ENCODE measurements at places on chromosomes 5 and 9.

DNA sequence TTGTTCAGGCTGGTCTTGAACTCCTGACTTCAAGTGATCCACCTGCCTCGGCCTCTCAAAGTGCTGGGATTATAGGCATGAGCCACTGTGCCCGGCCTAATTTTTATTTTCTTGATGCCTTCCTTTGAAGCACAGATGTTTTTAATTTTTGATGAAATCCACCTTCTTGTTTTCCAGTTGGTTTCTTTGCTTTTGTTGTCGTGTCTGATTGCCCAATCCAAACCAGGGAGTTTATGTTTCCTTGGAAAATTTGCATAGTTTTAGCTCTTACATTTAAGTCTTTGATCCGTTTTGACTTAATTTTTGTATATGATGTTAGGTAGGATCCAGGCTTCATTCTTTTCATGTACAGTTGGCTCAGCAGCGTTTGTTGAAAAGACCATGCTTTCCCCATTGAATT lies 15.2 kb downstream of the EHMT1 start:
- DNase-seq, result no peak

DNA sequence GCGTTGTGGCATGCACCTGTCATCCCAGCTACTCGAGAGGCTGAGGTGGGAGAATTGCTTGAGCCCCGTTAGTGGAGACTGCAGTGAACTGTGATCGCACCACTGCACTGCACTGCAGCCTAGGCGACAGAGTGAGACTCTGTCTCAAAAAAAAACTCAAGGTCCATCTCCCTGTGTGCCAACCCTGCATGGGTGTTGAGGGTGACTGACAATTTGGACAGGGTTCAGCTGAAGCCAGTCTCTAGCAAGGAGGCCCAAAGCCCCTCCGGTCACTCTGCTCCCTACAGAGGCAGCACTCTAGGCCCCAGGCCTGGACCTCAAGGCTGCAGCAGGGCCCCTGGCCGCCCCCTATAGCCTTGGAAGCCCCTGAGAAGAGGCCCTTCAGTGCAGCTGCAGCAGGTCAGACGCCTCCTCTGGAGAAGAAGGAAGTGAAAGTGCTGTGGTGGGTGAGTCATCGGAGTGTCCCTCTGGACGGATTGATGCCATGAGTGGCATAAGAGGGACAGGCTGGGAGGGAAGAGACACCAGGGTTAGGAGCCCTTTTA lies 39.2 kb upstream of the NEK6 start:
- DNase-seq, result no peak

- DNase-seq, result no peak
Observed at GRCh38 chr9:79006546-79006945, 565.2 kb upstream of the TLE4 start.

GRCh38 chr5:1827886-1828397 lies 26.7 kb downstream of the NDUFS6 start:
- DNase-seq, result no peak

GRCh38 chr5:40746703-40747102 lies 9.1 kb downstream of the TTC33 start:
- no peak for DNase-seq

DNA sequence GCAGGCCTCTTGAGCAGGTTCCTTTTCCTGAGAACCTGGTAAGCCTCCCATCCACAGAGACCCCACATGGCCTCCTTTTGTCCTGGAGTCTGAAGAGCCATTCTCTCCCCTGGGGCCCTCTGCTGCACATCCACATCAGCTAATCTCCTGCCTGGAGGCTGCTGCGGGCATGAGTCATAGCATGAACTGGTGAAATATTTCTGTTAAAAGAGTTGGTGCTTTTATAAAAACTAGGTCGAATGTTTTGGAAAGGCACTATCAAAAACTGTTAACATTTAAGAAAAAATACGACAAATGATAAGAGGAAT lies 399.4 kb downstream of the CTNND2 start:
- DNase-seq, result no peak

DNA sequence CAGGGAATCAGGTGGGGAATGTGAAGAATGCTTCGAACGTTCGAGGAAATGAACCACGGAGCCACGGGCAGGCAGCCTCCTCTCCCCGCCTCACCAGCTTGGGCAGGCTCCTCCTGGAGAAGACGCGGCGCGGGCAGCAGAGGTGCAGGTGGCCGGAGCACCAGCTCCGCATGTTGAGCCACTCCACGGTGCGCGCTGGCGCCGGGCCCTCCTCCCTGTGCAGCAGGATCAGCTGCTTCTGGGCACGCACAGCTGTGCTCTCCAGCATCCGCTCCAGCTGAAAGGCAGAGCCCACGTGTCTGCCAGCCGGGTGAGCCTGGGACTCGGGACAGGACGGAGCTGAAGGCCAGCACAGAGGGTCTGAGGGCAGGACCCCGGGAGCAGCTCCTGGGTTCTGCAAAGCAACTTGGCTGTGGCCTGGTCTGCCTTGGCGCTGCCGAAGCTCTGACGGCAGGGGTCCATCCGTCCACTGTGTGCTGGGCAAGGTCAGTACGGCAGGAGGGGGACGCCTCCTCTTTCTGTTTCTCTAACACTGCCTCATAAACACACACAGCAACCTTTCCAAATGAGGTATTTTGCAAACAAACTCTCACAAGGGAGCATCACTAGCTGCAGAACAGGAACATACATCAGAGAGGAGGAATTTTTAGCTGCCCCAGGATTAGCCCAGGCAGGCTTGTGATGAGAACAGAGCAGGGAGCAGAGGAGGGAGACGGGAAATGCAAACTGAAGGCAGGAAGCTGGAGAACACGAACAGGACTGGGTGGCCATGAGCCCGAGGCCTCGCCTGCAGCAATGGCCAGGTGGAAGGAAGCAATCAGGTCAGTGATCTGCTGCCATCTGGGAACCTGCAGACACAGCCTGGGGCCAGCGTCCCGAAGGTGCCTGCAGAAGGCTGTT lies 20.1 kb upstream of the NSMF start:
- DNase-seq, result no peak

DNA sequence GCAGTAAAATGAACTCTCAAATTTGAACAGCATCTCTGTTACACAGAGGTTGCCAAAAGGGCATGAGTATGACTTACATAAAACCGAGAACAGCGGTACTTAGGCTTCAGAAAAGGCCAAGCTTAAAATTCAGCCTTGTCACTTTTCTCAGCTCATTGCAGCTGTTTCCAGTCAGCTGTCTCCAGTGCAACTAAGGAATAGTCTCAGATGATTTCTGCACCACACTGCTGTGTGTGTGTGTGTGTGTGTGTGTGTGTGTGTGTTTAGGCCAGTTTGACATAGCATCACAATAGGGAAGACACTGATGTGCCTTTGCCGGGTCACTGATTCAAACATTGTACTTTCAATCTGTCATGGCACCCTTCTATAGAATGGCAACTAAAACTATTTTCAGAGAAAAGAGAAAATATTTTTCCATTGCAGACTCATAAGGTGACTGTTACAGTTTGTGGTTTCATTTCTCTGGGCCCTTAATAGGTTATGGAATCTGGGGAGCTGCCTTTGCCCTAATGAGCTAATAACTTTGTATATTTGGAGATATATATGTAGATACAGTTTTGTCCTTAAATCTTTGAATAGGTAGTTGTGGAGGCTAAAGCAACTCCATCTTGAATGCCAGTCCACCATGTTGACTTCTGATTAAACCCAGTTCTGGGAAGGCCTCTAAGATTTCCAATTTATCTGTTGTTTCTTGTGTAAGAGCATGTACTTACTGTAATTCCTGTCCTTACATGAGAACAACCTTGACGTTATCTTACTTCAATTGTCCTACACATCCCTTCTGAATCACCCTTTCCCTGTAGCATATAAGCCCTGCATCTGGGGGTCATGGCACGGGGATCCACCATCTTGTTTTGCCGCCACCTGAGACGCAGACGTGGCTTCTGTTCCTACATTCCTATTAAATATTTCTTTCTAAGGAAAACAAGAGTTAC lies 4.5 kb downstream of the LSM11 start:
- no peak for DNase-seq

DNA sequence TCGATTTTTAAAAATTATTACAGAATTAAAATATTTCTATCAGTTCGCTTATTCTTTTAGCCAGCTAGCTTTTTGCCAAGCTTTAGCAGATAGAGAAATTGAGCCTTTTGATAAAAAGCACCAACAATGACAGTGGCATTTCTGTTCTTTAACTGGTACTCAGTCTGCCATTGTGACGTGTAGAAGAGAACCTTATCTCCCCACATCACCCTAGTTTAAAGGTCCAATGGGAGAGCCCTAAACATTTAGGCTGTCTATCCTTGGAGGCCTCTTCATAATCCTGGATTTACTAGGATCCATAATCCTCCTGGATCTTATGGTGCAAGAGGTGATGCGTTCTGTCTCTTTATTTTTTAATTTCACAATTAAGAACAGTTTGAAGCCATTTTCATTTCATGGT lies 3.0 kb downstream of the BASP1 start:
- no peak for DNase-seq

GRCh38 chr5:38736089-38736488 lies 109.7 kb upstream of the OSMR start:
- DNase-seq, result no peak

GRCh38 chr5:107577394-107577950 lies 93.3 kb downstream of the EFNA5 start:
- no peak for DNase-seq

GRCh38 chr5:115116001-115116400 lies 53.7 kb downstream of the TRIM36 start:
- DNase-seq, result no peak

DNA sequence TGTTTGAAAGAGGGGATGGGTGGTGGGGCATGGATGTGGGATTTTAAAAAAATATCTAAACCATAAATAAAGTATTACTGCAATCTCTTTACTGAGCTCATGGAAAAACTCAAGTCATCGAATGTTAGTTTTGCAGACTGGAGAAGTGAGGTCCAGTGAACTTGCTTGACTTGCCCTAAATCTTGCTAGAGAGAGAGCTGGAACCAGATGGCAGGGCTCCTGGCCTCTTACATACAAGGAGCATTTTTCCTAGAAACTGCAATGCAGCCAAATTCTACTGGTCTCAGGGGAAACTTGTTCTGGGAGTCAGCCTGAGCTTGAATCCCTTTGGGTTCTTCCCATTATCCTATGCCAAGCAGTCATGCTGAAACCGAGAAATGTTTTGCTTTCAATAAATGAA lies 2.9 kb upstream of the TGFBI start:
- no peak for DNase-seq

DNA sequence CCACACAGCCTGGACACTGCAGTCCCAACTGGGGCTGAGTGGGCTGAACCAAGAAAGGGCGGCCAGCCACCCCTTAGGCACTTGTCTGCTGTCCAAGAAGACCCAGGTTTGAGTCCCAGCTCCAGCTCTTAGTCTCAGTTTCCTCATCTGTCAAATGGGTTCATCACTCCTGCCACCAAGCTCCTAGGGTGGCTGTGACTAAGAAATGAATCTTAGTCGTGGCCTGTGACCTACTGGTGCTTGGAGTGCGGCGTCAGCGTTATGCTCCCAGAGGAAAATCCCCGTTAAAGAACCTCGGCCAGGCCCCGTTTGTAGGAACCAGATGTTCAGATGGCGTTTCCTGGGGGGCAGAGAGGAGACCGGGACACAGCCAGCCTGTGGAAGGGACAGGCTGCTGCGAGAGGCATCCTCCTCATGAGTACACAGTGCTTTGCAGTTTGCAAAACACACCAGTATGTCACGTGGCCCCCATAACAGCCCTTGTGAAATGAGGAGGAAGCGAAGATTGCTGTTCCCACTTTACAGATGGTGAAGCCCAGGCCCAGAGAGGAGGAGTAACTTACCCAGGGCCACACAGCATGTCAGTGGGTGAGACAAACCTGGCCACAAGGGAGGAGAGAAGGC lies 3.3 kb downstream of the FIBCD1 start:
- no peak for DNase-seq

DNA sequence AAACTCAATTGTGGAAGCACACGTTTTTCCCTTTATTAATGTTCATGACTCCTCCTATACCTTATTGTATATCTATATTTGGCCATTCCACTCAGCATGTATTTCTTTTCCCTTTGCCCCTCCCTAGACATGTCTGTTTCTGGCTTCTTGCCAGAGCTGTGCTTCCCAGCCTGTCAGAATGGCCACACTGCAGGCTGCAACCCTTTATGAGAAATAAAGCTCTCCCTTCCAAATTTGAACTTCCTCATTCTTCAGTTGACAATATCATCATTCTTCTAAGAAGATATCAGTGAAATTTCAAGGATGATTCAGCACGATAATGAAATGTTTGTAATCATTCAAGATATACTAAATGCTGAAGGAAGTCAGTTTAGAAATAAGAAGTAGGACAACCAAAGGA lies 107.6 kb upstream of the PRSS3 start:
- no peak for DNase-seq

- DNase-seq, result no peak
Observed at GRCh38 chr5:9498541-9499497, 47.1 kb downstream of the SEMA5A start.

- no peak for DNase-seq
Observed at GRCh38 chr5:83711982-83712601, 8.6 kb downstream of the HAPLN1 start.

DNA sequence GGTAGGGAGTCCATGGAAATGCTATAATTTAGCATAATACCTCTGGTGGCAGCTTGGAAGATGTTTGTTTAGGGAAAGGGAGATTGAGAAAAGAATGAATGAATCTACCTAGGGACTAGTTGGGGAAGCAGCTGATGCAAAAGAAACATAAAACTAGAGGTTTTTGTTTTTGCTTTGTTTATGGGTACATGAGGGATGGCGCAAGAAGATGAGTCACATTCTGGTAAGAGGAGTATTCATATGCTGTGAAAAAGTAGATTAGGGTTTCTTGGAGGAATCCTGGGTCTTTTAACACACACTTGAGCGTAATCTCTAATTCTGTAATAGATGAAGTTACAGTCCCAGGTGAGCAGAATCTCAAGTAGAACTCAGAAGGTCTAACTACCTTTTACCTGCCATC lies 17.1 kb downstream of the C9orf43 start:
- DNase-seq, result no peak

DNA sequence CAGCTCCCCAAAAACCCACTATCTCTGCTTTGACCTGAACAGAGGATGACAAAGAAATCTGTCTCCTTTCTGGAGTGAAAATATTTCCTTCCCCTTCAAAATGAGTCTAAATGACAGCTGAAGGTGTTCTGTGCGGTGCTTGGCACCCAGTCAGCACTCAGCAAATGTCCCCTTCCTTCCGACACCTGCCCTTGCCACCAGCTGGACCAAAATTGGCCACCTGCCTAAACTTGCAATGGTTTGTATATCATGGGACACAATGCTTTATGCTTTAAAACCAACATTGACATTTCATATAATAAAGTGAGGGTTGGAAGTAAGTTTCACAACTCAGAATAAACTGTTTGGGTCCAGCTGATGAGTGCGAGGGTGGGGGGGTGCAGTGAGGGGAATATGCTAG lies 7.5 kb upstream of the TTC1 start:
- DNase-seq, result no peak

GRCh38 chr9:10015755-10016154 lies 597.0 kb downstream of the PTPRD start:
- no peak for DNase-seq

- no peak for DNase-seq
Observed at GRCh38 chr9:5493679-5494511, 16.4 kb upstream of the PDCD1LG2 start.

GRCh38 chr9:125843646-125844045 lies 96.5 kb downstream of the PBX3 start:
- DNase-seq, result no peak

DNA sequence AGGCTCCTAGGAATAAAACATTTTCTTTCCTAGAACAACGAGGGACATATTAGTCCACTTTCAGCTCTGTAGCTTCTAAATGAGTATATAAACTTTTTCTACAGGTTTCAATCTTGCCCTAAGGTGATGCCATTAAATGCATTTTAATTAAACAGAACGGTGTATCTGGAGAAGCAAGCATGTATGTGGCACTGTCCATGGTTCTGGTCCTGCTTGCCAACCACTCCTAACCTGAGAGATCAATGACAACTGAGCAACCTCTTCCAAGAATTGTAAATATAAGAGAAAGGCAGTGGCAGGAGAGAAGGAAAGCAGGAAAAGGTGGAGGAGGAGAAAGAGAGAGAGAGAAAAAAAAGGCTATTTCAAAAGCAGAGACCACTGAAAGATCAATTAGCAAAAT lies 95.6 kb upstream of the SPOCK1 start:
- DNase-seq, result no peak

Data from activated naive CD8-positive, alpha-beta T cell treated with anti-CD3 and anti-CD28 coated beads, Interleukin-2, amount 10 ng/mL, durations not matched to agents 7 days and 5 days (primary cell).